ENCODE measurements at places on chromosomes 13 and 19. TPM values are rescaled to one million over a fixed set of nuclear protein-coding genes. Genes with fewer than 3 reads are reported as not detected.

The CYP4F11 gene
- not detected for total RNA-seq

The MIR17HG gene
- total RNA-seq: 26.7 TPM

The OLFM4 gene
- total RNA-seq: not detected

The SRRM5 gene
- total RNA-seq: 0.37 TPM

The TEX26 gene
- total RNA-seq: not detected

The PRKD2 gene
- total RNA-seq: 76.0 TPM

The CAPN12 gene
- total RNA-seq: 4.4 TPM

The ZNF610 gene
- total RNA-seq: 2.3 TPM

The SIGLEC10 gene
- 0.65 TPM for total RNA-seq

GRCh38 chr13:44930963-44931623 is 58.2 kb downstream of the NUFIP1 start:
- no peaks in the 10 kb centered on the region for H3K36me3 ChIP-seq
- peaks cover 2% of the 10 kb centered on the region for H3K27me3 ChIP-seq
- DNase-seq: no peak

DNA sequence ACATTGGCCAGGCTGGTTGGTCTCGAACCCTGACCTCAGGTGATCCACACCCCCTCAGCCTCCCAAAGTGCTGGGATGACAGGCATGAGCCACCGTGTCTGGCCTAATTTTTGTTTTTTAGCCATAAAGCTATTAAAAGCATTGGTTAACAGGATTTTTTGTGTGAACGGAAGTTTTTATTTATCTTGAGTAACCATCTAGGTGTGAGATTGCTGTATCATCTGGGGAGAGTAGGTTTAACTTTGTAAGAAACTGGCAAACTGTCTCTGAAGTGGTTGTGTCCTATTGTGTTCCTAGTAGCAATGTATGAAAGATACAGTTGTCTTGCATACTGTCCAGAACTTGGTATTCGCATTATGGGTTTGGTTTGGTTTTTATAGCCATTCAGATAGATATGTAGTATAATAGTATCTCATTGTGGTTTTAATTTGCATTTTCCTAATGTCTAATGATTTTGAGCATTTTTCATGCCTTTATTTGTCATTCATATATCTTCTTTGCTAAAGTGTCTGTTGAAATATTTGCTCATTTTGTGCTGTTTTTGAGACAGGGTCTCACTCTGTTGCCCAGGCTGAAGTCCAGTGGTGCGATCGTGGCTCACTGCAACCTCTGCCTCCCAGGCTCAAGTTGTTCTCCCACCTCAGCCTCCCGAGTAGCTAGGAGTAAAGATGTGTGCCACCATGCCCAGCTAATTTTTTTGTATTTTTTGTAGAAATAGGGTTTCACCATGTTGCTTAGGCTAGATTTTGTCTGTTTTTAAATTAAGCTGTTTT is 13.5 kb upstream of the PLEKHF1 start:
- peaks cover 2% of the 10 kb centered on the region for H3K4me1 ChIP-seq
- H3K27ac ChIP-seq: no peak overlapping the region
- H3K4me3 ChIP-seq: no peak overlapping the region
- H3K36me3 ChIP-seq: no peaks in the 10 kb centered on the region
- no peak for DNase-seq

- no peak for DNase-seq
- H3K4me3 ChIP-seq: no peak overlapping the region
- H3K36me3 ChIP-seq: no peaks in the 10 kb centered on the region
- H3K27ac ChIP-seq: no peak overlapping the region
- no peaks in the 10 kb centered on the region for H3K4me1 ChIP-seq
Observed at GRCh38 chr13:111006506-111007031, 91.7 kb upstream of the ANKRD10 start.

DNA sequence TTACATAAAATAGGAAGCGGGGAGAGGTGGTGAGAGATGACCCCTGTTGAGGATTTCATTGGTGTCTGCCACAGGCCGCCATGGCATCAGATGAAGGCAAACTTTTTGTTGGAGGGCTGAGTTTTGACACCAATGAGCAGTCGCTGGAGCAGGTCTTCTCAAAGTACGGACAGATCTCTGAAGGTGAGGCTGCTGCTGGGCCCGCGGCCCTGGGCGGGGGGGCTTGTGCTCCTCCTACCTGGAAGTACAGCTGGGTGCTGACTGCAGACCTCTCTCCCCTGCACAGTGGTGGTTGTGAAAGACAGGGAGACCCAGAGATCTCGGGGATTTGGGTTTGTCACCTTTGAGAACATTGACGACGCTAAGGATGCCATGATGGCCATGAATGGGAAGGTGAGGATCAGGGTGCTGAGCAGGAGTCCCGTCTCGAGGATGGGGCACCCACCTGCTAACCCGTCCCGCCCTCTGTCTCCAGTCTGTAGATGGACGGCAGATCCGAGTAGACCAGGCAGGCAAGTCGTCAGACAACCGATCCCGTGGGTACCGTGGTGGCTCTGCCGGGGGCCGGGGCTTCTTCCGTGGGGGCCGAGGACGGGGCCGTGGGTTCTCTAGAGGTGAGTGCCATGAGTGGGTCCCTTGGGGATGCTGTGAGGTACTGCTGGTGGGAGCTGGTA is 1.9 kb downstream of the CIRBP start:
- peaks cover 60% of the 10 kb centered on the region for H3K4me1 ChIP-seq
- peak overlapping the region; percentile 87 for H3K27ac ChIP-seq
- no peak for DNase-seq
- H3K27me3 ChIP-seq: no peaks in the 10 kb centered on the region

GRCh38 chr13:22926748-22927400 is 253.9 kb upstream of the SGCG start:
- H3K36me3 ChIP-seq: no peaks in the 10 kb centered on the region
- no peak overlapping the region for H3K4me3 ChIP-seq
- peaks cover 35% of the 10 kb centered on the region for H3K27me3 ChIP-seq
- DNase-seq: no peak
- H3K27ac ChIP-seq: no peak overlapping the region

DNA sequence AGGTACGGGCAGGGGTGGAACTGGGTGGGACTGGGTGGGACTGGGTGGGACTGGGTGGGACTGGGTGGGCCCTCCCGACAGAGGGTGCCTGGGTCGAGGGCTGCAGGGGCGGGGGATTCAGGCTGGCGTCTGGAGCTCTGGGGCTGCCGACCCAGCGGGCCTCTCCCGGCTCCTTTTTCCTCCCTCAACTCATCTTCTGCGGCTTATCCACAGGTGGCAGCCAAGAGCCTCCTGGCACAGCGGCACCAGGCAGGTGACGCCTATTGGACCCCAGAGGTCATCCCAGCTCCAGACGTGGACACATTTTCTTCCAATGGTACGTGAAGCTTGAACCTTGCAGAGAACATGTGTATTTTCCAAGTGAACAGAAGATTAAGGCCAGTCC is 533 bp downstream of the ZNF544 start:
- H3K4me1 ChIP-seq: peaks cover 24% of the 10 kb centered on the region
- H3K27me3 ChIP-seq: no peaks in the 10 kb centered on the region
- peak overlapping the region; percentile 95 for H3K27ac ChIP-seq
- H3K36me3 ChIP-seq: peaks cover 66% of the 10 kb centered on the region
- DNase-seq: peak; percentile 58

DNA sequence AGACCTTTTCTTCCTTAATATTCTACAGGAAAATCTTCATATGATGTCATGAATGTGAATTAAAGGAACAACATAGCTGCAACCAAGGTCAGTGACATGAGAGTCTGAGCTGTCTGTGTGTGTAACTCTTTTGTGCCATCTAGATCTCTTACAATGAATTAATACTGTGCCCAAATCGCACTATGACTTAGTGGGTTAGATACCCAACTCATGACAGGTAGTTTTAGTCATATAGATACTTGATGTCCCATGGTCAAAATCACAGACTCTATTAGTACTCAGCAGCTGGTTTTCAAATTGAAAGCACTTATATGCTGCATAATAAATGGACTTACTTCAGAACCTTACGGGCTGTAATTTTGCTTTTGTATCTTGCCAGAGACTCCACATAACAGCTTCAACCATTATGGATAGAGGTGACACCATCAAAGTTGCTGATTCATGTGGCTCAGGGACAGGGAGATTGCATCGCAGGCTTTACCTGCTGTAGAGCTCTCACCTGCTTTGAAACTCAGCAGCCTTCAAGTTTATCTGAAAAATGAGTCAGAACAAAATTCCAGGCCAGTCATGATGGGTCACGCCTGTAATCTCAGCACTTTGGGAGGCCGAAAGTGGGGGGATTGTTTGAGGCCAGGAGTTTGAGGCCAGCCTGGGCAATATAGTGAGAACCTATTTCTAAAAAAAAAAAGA is 12.3 kb upstream of the ZNF283 start:
- H3K4me1 ChIP-seq: peaks cover 1% of the 10 kb centered on the region
- H3K27ac ChIP-seq: no peak overlapping the region
- DNase-seq: no peak
- H3K4me3 ChIP-seq: no peak overlapping the region

GRCh38 chr13:49502954-49503353 is 7.2 kb downstream of the PHF11 start:
- H3K4me1 ChIP-seq: peaks cover 33% of the 10 kb centered on the region
- H3K36me3 ChIP-seq: peaks cover 59% of the 10 kb centered on the region
- no peak for DNase-seq

DNA sequence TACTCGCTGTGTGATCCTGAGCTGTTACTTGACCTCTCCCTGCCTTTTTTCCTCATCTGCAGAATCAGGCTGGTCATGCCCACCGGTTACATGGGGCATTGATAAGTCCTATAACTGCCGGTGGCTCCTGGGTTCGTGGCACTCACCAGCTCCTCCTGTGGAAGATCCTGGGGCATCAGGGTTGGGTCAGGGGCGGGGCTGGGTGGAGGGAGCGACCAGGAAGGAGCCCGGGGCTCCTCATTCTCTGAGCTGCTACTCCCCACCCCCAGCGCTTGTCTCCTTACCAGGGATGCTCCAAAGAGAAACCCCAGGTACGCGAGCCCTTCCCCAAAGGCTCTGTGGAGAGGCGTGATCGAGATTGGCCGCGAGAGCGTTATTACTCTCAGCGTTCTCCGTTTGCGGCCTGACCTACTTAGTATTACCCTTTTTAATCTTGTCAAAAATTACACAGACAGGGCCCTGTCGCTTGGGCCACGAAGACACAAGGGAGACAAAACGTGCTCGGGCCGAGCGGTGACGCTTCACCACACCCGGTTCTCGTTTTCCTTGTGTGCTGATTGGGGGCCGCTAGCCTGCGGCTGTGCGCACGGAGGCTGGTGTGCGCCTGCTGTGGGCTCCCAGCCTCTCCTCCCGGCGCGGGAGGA is 10.7 kb downstream of the HDGFL2 start:
- no peaks in the 10 kb centered on the region for H3K27me3 ChIP-seq
- peaks cover 8% of the 10 kb centered on the region for H3K36me3 ChIP-seq
- no peak for DNase-seq
- no peak overlapping the region for H3K4me3 ChIP-seq

GRCh38 chr19:15292140-15292539 is 40.2 kb downstream of the BRD4 start:
- H3K36me3 ChIP-seq: peaks cover 32% of the 10 kb centered on the region
- peak overlapping the region; percentile 92 for H3K27ac ChIP-seq

GRCh38 chr19:32652894-32653598 is 21.9 kb downstream of the ANKRD27 start:
- H3K4me3 ChIP-seq: no peak overlapping the region
- H3K27ac ChIP-seq: no peak overlapping the region
- DNase-seq: no peak
- peaks cover 29% of the 10 kb centered on the region for H3K36me3 ChIP-seq

DNA sequence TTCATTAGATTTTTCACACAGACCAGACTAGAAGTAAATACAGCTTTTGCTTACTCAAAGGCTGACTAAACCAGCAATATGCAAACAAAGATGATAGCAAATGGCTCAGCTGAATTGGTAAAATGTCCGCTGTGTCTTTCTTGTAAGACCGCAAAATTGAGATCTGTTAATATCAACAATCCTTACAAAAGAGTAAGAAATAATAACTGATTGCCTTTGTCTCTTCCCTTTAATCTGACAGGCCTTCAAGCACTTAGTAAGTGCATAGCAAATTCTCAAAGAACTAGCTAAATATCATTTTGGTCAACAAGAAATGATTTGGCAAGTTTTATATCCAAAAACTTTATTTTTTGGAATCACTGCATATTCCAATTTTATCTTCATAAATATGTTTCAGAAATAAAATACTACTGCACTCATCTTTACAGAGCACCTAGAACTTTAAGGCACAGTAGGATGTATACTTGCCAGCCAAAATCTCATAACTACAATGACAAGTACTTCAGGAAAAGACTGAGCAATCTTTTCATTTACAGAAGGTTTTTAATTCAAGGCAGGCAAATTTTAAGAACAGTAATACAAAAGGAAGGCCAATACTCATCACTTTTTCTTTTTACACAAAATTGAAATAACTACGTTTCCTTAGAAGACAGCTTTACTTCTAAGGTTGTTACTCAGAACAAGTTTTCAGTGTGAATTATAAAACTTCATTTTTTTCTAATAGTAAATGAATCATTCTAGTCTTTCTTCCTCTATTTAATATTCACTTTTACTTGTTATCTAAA is 1.1 kb downstream of the ELF1 start:
- peaks cover 37% of the 10 kb centered on the region for H3K4me1 ChIP-seq
- peaks cover 29% of the 10 kb centered on the region for H3K36me3 ChIP-seq

- H3K27ac ChIP-seq: peak within 1 kb of the TSS; percentile 95
- no peaks in the 10 kb centered on the region for H3K27me3 ChIP-seq
- H3K4me1 ChIP-seq: peaks cover 17% of the 10 kb centered on the region
- H3K36me3 ChIP-seq: peaks cover 2% of the 10 kb centered on the region
Observed at GRCh38 chr19:14689598-14690503, at the start of gene ZNF333. Gene ZNF333, plus strand, starts transcription at chr19:14690048. Its CDS starts 3,444 bp downstream, at chr19:14693492.

DNA sequence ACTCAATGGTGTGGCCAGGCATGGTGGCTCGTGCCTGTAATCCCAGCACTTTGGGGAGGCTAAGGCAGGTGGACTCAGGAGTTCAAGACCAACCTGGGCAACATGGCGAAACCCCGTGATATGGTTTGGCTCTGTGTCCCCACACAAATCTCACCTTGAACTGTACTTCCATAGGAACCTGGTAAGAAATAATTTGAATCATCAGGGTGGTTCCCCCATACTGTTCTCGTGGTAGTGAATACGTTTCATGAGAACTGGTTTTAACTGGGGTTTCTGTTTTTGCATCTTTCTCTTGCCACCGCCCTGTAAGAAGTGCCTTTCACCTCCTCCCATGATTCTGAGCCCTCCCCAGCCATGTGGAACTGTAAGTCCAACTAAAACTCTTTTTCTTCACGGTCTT is 49.6 kb downstream of the USP12 start:
- H3K27ac ChIP-seq: peak overlapping the region; percentile 12
- DNase-seq: no peak
- no peaks in the 10 kb centered on the region for H3K27me3 ChIP-seq
- H3K4me3 ChIP-seq: no peak overlapping the region
- H3K4me1 ChIP-seq: peaks cover 44% of the 10 kb centered on the region

DNA sequence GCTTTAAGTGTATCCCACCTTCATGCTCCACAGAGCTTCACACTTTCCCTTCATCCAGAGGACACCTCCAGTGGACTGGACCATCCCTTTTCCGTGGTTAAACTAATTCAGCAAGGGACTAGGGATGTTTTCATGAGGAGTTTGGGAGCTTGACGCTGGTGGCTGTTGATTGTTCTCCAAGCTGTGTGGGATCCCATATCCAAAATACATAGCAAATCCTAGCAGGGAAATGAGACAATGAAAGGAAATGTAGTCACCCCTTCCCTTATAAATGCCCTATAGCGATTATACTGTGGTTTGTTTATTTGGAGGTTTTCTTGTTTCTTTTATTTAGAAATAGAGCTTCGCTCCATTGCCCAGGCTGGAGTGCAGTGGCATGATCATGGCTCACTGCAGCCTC is 31.6 kb upstream of the DPRX start:
- H3K27ac ChIP-seq: no peak overlapping the region
- H3K27me3 ChIP-seq: peaks cover 2% of the 10 kb centered on the region
- H3K4me3 ChIP-seq: no peak overlapping the region
- H3K36me3 ChIP-seq: no peaks in the 10 kb centered on the region

All from activated CD4-positive, alpha-beta T cell treated with anti-CD3 and anti-CD28 coated beads for 36 hours (primary cell).